ENCODE measurements at places on chromosomes 5 and 9. TPM values are rescaled to one million over a fixed set of nuclear protein-coding genes. Genes with fewer than 3 reads are reported as not detected.

CCDC180 gene
- 11.7 TPM for total RNA-seq

GRCh38 chr5:124393584-124394379, 352.7 kb downstream of the ZNF608 start:
- H3K4me1 ChIP-seq = no peaks in the 10 kb centered on the region
- H3K27me3 ChIP-seq = no peaks in the 10 kb centered on the region
- DNase-seq = no peak
- no peak overlapping the region for H3K4me3 ChIP-seq
- no peak overlapping the region for H3K27ac ChIP-seq

- H3K4me3 ChIP-seq = no peak overlapping the region
- no peaks in the 10 kb centered on the region for H3K4me1 ChIP-seq
- no peaks in the 10 kb centered on the region for H3K36me3 ChIP-seq
- H3K27me3 ChIP-seq = no peaks in the 10 kb centered on the region
- no peak for DNase-seq
These were observed 29.5 kb downstream of the POU4F3 start for GRCh38 chr5:146368137-146368536.

PCDHA10 gene
- 7.5 TPM for total RNA-seq

PRSS3 gene
- not detected for total RNA-seq

DNA sequence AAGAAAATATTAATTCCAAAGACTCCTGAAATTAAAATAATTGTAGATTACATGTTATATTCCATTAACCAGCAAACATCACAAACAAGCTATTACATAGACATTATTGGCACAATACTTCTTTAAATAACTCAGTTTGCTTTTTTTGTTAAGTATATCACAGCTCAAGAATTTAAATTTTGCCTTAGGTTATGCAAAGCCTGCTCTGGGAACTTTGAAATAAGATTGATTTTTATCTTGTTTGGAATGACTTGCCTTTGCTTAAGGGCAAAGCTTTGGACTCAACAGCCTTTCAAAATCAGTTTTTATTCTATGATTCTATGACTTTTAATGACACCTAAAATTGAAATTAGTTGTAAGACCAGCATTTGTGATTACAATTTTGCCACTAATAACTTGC, 78.2 kb downstream of the ALDH7A1 start:
- H3K4me3 ChIP-seq = no peak overlapping the region
- H3K4me1 ChIP-seq = peaks cover 82% of the 10 kb centered on the region
- DNase-seq = no peak
- H3K27ac ChIP-seq = peak overlapping the region; percentile 16
- no peaks in the 10 kb centered on the region for H3K36me3 ChIP-seq

ASS1 gene
- total RNA-seq = 199 TPM

Data from thyroid gland (tissue), 4 donors.